ENCODE measurements at places on chromosomes 16 and 17.
A peak's percentile ranks its signal among the peaks of the same experiment; 100 is the strongest.

DNA sequence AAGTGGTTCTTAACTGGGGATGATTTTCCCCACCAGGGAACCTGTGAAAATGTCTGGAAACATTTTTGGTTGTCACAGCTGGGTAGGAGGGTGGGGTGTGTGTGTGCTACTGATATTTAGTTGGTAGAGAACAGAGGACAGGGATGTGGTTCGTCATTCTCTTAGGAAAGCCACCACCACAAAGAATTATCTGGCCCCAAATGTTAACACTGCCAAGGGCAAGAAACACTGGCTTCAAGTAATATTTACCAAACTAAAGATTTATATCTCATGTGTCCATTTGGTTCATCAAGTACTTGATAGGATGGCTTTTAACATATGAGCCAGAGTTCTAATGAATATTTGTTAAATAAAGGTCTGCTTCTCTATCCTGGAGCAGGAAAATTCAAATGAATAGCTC lies 19.5 kb downstream of the MPHOSPH6 start:
- DNase-seq: no peak

- DNase-seq: no peak
These were observed 221.8 kb upstream of the TNRC6C start for GRCh38 chr17:77736721-77737120.

GRCh38 chr17:64217249-64217691 lies 45.8 kb downstream of the TEX2 start:
- DNase-seq: no peak

- peak; percentile 53 for DNase-seq
These were observed 14.7 kb downstream of the CDH13 start for GRCh38 chr16:82641336-82641984.

DNA sequence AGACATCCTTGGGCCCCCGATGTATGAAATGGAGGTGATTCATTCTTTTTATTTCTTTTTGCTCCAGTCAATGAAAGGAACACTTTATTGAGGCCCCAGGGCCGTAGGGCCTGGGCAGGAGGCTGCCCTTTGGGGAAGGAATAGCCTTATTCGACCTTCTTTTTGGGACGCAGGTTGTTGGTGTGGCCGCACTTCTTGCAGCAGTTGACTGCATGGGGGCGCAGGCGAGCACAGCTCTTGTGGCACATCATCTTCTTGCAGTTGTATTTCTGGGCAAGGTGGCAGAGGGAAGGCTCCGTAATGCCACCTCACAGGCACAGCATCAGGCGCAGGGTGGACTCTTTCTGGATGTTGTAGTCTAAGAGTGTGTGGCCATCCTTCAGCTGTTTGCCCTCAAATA lies 50.9 kb downstream of the SIAH1 start:
- no peak for DNase-seq

DNA sequence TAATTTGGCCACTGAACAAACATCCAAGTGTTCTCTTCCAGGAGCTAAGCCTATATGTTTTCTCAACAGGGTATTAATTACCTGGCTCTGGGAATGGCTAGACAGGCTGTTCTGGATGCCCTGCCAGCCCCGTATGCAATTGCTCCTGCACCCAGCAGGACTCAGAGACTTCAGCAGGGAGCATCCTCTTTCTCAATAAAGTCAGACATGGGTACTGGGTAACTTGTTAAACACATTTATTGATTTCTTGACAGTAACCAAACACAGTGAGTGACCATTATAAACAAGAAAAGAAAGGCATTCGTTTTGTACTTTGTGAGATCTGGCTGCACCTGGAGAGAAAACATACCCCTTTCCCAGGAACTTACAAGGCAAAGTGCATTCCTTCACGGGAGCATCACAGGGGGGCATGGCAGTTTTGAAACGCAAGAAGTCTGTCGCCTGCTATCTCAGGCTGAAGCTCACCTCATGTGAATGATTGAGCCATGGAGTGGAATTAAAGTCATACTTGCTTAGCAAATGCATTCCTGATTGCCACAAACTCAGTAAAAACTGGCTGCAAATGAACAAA lies 369.8 kb downstream of the UTP18 start:
- no peak for DNase-seq

- no peak for DNase-seq
These were observed 2.4 kb downstream of the ANKRD13B start for GRCh38 chr17:29595107-29595942.

DNA sequence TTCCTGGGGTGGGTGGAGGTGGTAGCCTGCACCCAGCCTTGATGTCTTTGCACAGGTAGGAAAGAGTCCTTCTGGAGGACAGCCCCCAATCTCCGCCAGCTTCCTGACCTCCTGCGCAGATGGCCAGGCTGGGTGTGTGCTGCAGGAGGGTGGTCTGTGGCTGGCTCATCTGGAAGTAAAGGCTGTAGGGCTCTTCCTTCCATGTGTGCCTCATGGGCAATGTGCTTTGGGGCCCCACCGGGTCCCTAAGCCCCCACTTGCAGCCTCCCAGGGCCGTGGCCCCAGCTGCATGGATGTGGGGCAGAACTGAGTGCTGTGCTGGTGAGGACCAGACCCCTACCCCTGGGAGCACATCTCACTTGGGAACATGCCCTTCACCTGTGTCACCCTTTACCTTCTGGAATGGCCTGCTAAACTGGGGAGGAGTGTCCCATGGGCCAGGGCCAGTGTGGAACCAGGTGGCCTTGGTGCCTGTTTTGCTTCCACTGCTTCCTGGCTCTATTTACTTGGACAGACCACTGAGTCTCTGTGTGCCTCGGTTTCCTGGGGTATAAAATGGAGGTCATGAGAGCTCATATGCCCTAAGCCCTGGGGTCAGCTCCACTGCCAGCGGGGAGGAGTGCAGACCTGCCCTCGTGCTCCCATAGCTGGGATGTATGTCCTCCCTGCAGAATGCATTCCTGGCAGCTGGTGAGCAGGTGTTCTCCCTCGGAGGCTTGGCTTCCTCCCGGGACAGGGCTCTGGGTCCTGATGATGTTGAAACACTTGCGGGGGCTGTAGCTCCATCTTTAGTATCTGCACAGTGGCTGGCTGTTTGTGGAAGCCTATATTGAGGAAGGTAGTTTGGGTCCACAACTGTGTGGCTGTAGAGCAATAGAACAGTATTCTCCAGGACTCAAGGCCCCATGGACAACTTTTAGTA lies 18.0 kb downstream of the MPRIP start:
- no peak for DNase-seq

DNA sequence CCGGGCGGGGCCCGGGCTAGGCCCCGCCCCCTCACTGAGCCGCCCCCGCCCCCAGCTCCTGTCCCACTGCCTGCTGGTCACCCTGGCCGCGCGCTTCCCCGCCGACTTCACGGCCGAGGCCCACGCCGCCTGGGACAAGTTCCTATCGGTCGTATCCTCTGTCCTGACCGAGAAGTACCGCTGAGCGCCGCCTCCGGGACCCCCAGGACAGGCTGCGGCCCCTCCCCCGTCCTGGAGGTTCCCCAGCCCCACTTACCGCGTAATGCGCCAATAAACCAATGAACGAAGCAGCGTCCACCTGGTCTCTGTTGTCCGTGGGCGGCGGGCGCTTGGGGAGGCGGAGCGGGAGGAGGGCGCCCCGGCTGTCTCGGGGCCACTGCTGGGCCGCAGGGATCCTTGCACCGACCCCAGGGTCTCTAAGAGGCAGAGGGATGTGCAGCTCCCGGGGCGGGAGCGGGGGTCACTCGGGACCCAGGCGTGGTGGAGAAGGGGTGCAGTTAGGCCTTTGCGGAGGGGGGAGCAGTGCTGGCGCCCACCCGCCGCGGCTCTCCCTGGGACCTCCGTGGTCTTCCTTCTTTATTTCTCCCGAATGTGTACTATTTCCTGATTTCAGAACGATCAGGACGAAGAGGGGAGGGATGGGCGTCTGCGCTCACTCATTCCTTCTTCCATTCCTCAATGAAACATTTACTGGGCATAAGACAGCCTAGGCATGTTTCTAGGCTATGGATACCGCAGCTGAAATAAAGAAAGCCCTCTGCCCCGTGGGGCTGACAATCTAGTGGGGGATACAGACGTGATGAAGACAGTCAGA lies 2.0 kb downstream of the HBZ start:
- no peak for DNase-seq

DNA sequence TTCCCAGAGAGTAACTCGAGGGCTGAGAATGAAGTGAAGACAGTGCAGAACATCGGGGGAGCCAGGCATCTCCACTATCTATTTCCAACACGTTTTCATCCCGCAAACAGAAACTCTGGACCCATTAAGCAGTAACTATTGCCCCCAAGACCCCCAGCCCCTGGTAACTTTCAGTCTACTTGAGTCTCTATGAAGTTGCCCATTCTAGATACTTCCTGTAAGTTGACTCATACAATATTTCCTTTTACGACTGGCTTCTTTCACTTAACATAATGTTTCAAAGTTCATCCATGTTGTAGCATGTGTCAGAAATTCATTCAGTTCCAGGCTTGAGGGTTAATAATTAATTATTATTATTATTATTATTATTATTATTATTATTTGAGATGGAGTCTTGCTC lies 19.5 kb downstream of the MYO15B start:
- DNase-seq: no peak
